Left ventricle myocardium inferior (tissue), 1 donor: ENCODE measurements at places on chromosomes 12 and 14. TPM values are rescaled to one million over a fixed set of nuclear protein-coding genes. Genes with fewer than 3 reads are reported as not detected.

Gene DEPDC4
- total RNA-seq, result 0.47 TPM

Gene RGS6
- total RNA-seq, result 23.0 TPM

Gene KRT3
- not detected for total RNA-seq

Gene CLEC2A
- total RNA-seq, result not detected

Gene MMP19
- total RNA-seq, result 2.2 TPM

DNA sequence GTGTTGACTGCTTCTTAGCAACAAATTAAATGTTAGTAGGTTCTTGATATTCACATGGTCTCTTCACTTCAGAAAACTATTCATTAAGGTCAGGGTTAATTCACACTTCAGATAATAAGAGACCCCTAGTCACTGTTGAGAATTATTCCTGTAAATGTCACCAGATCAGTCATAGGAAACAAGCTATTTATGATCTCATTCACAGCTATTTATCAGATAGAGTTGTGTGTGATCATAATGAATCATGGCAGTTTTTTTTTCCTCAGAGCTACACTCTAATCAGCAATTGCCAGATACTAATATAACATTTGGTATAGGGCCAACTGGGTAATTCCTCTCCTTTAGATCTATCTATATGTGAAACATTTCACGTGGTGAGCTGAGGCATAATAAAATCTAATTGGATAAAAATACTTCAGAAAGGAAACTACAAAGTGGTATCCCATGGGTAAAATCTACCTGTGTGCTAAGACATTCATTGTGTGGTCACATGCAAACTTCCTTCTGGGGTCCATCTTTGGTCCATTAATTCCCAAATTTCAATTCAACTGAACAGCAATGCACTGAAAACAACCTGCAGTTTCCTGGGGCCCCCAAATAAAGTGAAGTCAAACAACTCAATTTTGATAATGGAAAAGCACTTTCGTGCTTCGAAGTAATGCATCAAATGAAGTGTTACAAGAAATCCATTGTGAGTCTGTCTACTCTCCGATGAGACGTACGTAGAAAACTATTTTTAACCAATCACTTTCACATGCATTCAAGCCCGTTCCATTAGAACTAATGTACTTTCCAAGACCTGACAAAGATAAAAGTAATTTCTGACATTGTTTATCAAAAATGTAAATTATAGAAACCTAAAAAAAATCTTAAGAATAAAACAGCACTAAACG lies 197.0 kb downstream of the ACSS3 start:
- no peak for DNase-seq

DNA sequence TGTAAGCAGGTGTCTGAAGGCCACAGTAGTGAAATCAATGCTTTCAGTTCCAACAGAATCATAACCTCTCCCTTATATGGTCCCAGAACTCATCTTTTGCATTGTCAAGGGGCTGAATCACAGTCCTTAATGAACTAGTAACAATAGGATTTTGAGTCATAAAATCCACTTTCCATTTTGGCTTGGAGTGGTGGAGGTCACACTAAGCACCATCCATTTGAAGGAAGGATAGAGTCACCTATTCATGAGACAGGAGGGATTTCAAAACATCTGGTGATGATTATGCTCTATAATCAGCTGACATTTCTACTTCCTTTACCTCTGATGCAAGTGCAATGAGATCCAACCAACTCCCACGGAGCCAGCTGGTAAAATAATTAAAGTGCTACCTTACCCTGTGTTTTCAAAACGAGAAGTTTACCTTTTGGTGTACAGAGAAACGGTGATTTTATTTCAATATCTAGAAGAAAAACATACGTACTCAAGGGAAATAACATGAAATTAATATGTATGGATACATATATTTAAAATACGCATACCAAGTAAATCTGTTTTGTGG lies 59.1 kb downstream of the TMEM132D start:
- DNase-seq, result no peak

DNA sequence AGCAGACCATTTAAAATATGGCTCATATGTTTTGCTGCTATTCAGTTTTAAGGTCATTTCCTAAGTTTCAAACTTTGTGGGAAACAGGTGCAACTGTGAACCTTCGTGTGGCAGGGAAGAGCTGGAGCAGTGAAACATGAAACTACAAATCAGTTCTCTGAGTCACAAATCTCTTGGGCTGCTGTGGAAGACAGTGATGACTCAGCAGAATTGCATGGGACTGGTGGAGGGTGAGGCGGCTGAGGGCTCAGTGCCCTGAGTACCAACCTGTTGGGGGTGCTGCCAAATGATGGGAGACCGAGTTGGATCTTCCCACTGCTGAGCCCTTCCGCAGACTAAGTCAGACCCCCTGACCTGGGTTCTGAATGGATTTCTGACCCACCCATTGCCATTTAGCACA lies 8.4 kb upstream of the CALM1 start:
- no peak for DNase-seq

DNA sequence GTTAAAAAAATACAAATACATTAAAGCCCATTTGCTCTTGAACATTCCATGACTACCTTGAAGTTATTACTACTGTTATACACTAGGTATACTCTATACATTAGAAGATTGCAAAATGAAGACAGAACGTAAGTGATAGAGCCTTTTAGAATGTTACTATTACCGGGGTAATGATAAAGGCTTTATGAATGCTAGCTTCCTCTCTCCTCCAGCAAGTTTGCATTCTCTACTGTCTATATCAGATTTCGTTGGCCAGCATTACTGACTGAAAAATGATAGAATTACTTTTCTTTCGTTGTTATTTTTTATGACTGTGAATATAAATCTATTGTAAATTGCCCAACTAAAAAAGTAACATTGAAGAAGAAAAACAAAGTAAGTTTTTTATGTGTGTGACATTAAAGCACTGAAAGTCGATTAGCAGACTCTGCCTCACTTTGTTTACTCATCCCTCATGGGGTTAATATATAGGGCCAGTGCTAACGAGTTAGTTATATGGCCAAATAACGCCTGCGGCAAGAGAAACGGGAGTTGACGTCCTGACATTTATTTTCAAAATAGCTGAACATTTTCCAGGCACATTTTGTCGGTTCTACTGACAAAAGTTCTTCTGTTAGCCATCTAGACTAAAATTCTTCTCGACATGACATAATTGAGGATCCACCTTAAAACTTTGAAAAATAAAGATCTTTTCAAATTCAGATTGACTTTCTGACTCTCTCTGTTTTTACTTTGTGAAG lies 163.8 kb upstream of the KITLG start:
- DNase-seq, result no peak

DNA sequence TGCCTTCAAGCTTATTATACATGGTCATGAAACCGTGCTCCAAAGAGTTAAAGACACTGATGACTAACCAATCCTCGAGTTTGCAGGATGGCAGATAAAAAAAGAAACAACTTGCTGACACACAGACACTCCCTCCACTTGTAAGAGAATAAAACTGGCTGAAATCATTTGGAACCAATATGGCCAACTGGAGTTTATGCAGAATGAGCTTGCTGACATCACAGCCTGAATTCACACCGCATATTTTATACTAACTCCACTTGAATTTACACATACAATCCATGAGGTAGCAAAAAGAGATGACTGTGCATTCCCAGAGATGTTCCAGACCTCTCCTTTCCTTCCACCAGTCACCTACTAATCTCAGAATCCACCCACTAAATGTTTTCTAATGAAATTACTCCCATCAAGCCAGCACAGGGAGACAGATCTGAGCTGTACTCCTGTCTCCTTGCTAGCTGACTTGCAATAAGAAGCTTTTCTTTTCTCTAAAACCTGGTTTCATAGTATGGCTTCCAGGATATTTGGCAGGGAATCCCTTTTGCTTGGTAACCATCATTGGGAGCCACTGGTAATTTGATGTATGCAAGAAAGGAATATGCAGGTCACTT lies 15.8 kb upstream of the PTPRR start:
- DNase-seq, result no peak
